Cortex of kidney (tissue), 1 donor: ENCODE measurements at places on chromosomes 6 and 20.

DNA sequence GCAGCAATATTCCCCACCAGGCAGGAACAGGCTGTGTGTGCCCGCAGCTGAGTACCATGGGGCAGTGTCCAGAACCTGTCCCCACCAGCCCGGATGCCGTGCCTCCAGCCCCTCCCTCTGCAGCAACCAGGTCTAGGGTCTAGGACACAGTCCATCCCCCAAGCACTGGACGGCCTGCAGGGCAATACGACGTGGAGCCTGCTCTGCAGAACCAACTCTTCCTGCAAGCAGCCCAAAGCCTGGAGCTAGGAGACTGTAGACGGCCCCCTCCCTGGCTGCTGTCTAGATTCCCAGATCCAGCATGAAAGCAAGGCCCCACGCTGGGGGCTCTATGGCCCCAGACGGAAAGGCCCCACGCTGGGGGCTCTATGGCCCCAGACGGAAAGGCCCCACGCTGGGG, 128.2 kb upstream of the AFDN start:
- no peak for DNase-seq

- no peak for DNase-seq
Measured at GRCh38 chr6:143179901-143180612, 119.4 kb downstream of the AIG1 start.

DNA sequence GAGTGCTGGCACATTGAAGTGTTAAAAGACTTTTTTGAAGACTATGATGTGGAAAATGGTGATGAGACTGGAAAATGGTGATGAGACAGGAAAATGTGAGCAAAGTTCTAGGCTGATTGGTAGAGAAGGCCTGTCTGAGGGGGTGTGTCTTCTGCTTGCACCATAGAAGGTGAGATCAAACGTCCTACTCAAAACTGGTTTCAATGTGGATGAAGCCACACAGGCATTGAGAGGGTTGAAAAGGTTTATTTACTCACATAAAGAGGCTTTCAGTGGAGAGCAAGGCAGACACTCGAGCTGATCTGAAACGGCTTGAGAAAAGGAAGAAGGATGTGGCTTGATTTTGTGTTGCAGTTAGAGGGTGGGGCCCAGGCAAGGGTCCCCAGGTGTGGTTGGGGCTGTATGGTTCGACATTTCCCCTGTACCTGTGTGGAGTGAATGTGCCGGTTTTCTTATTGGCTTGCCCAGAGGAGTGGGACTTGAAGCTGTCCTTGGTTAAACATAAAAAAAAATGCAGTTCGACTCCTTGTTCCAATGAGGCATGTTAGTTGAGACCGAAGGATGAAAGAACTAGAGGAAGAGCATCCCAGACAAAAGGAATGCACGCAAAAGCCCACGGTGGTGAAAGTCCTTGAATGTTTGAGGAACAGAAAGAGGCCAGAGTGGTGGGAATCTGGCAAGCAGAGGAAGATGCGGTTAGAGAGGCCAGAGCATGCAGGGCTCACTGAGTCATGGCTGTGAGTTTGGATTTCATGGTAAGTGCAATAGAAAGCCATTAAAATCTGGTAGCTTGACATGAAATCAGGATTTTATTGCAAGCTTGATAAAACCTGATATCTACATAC, 172.3 kb downstream of the EPM2A start:
- DNase-seq: no peak

- no peak for DNase-seq
Measured at GRCh38 chr6:129248946-129249345, 366.0 kb downstream of the LAMA2 start.

- DNase-seq: no peak
Measured at GRCh38 chr20:5511930-5512329, 195.2 kb upstream of the PROKR2 start.

- no peak for DNase-seq
Measured at GRCh38 chr20:44407402-44408184, 52.1 kb downstream of the HNF4A start.
